ENCODE measurements at places on chromosomes 3 and 15.

DNA sequence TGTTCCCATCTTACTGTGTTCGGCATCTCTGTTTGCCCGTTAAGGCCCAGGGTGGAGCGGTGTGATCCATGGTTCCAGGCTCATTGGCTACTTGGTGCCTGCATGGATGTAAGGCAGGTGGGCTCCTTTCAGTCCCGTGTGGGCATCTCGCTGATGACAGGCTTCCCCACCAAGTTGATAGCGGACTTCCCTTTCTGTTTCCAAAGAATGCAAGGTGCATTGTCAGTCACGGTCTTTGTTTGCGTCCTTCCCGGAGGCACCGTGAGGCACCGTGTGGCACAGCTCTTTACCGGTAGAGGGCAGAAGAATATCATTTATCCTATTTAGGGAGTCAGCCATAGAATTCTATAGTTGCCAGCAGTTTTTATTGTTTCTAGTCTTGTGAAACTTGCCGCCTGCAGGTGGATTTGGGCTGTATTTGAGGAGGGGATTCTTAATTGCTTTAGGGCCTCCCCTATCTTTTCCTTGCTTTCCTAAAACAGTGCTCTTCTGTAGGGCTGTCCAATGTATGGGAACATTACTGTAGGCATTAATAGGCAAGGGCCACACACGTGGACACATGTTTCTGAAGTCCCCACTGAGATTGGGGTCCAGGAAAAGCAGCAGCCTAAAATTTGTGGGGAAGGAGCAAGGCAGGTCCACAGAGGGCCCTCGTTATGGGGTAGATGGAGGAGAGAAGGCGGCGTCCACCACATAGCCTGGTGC, 244.1 kb downstream of the SLCO3A1 start:
- no peak for DNase-seq

DNA sequence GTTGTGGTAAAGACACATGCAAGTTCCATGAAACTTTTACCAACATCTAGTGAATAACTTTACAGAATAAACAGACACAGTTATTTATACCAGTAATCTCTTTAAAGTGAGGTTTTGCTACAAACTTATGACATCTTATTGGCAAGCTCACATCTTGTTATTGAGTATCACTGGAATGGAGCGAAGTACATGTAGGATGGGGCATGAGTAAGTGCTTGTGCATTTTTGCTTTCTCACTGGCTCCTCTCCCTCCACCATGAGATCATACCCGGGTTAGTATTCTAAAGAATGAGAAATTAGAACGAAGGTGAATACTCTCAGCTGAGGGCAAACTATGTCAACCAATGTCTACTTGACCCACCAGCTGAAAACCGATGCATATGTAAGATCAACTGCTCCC, 193.3 kb upstream of the ZNF717 start:
- DNase-seq, result no peak

DNA sequence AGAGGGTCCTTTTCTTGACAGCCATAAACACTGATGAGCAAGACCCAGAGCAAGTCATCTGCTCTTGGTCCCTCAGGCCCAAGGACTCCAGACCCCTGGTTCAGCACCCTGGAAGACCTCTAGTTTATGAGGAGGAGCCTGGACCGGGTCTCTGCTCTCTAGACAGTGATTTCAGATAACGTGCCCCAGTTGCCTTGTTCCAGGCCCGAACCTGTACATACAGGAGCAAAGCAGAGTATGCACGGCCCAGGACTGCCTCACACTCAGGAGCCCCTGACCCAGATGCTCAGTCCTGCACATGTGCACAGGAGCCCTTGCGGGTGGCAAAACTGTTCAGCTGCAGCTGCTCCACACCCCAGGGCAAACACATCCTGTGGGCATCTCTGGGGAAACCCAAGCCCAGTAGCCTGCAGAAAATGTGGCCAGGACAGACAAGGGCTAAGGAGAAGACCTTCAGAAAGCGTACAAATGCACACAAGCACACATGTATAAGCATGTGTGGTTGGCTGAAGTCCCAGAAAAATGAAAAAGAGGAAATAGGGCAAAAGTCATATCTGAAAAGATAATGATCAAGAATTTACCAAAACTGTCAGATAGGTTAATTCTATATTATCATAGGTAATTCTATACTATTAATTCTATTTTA, 59.9 kb upstream of the CORO2B start:
- no peak for DNase-seq

DNA sequence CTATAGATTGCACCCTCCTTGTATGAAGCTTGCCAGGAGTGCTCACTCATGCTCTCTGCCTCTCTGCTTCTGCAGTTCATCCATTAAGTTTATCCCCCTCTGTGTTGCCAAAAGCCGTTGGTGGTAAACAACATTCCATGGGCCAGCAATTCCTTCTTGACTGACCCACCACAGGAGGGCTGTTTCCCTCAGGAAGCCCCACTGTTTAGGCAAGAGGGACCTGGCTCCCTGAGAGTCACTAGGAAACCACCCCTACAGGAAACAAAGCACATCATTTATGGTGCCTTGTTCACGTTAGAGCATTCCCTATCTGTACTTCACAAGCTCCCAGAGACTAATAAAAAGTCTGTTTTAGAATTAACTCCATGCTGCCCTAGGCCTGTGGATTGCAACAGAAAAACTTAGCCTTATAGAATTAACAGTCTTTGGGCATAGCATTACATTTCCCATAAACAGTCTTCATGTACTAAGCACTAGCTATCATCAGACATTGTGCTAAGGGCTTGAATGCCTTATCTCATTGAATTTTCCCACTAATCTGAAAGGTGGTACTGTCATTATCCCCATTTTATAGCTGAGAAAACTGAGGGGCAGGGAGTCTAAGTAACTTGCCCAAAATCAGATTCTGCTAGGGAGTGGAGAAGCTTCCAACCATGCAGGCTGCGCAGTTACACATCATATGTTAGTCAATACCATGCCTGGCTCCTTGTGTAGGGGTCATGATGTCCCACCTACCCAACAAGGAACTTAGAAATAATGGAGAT, 149.9 kb downstream of the SHQ1 start:
- no peak for DNase-seq

- DNase-seq, result no peak
Observed at GRCh38 chr15:74789171-74789631, 7.3 kb downstream of the CSK start.

- DNase-seq, result peak; percentile 37
Observed at GRCh38 chr3:37770938-37771918, 90.5 kb upstream of the CTDSPL start.

DNA sequence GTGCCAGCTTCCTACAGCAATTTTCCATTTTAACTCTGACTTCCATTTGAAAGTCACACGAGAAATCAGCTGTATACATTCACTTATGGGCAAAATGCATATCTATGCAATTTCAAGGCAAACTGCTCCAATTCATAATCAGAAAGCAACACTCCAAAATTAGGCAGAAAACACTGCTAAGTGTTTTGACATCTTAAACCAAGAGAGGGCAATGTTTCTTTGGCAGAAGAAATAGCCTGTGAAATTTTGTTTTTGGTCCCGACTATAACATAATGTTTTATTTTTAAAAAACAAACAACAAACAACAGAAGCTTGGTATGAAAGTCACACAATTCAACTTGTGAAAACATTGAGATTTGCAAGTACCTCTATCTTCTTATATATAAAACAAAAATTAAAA, 42.6 kb downstream of the GOLIM4 start:
- no peak for DNase-seq

DNA sequence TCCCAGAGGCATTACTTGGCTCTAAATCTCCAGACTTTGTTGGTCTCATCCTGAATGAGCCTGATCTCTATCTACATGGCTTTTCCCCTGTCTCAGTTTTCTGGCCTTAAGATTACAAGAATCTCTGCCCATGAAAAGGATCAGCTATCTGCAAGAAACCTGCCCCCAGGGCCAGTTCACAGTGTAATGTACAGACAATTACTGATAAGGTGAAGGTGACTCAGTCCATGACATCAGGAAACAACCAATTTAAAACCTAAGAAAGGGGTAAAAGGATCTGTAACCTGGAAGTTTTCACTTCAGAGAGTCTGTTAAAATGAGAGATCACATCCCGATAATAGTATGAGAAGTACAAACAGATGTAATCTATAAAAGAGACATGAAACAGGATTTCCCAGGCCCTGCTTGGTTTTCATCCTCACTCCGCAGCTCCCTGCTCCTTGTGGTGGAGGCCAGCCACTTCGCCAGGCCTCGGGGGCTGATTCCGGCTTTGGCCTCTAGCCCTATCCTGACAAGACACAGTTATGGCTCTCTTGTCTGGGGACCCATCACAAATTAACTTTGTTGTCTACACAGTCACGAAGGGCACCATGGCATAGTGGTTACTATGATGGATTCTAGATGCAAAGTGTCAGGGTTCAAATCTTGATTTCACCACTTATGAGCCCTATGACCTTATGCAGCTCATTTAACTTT, 136.9 kb downstream of the THSD4 start:
- no peak for DNase-seq

DNA sequence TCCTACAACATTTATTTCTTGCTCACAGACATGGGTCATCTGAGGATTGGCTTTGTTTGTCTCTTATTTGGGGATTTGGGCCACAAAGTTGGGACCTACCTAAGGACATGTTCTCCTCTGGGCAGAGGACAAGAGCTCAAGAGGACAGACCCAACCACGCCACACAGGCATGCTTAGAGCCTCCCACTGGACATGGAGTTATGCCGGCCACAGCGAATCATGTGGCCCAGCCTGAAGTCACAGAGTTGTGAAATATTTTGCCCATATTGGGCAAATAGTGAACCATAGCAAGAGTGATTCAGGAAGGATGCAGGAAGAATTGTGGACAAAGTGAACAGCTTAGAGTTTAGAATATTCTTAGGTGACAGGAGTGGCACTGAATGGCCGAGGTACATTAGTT, 9.9 kb downstream of the TRAK1 start:
- DNase-seq, result no peak

DNA sequence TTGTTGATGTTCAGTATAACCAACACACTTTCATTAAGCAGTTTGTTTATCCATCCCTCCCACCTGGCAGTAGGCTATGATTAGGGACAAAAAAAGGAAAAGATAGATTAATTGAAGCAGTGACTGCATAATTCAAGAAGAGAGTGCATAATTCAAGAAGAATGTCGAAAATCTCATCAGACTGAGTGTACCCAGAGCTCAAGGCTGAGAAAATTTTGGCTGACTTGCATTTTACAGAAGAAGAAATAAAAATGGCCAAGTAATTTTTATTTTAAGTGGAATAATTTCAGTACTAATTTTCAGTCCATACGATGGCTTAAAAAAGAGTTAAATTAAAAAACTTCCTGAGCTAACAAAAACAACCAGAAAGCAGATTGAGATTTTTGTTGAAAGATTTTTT, 145.4 kb upstream of the LRRFIP2 start:
- DNase-seq, result no peak

DNA sequence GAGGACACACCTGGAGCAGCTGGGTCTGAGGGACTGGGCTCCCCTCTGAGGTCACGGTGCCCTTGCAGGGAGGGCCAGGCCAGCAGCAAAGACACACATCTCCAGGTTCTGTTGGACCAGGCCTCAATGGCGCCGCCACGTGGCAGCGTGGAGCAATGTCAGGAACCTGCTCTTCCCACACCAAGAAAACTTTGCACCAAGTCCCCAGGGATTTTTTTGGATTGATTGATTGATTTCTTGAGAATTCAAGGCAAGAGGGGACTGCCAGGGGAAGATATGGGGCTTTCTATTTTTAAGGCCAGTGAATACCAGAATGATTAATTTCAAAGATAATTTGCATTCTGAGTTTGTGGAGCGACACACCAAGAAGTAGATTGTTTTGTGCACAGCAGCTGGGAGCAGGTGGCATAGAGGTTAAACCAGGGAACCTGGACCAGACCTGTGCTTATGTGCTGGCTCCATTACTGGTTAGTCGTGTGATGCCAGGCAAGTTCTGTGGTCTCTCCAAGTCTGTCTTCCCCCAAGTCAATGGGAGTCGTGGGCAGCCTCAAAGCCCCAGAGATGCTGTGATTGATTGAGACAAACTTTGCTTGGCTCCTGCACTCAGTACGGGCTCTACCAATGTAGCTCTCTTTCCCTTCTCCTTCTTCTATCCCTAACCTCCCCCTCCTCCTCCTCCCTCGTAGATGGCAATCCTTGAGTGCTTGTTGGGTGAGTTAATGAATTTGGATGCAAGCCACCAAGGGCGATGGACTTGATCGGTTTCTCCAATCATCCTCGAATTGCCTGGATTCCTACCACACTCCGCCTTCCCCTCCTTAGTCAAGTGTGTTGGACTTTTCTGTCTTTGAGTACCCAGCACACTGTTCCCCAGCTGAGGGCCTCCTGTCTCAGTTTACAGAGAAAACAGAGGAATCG, 96.2 kb upstream of the TRPM1 start:
- DNase-seq, result no peak

GRCh38 chr3:167095976-167096375, 284.1 kb downstream of the ZBBX start:
- no peak for DNase-seq

DNA sequence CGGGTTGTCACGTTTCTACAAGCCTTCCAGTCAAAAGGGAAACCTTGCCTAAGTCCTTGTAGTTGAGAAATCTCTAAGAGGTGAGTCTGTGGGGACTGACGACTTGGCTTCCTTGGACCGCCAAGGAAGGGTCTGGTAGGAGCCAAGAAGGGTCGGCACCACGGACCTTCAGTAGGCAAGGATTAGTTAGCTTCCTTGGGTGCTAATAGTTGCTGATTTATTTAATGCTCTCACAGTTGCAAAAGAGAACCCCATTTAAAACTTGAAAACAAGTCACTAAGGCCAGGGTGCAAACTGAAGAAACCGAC, 361 bp upstream of the LCMT2 start:
- DNase-seq, result no peak

- DNase-seq, result no peak
Observed at GRCh38 chr3:56823421-56823926, 21.7 kb upstream of the ARHGEF3 start.

DNA sequence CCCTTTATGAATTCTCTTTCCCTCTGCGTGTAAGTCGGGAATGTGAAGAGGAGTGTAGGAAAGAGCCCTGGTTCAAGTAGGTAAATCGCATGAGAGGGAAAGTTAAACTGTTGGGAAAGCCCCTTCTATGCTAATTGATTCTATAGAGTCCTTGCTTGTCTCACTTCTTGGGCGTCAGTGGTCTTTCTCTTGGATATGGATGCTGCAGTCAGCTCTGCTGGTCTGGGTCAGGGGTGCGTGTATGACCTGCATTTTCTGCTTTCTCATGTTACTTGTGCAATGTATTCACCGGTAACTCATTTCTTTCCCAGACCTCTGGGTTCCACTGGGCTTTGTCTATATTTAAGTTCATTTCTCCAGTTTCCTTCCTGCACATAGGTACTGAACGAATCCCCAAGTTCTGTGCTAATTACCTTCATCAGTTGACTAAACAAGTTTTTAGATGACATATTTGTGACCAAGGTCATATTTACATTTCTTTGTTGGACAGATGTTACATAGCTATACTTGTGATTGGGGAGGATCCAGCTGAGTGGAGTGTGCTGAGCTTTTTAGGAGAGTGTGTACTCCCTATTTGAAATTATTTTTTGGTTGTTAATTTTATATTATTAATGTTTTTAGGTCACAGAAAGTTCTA, 1.4 kb downstream of the SETD5 start:
- no peak for DNase-seq

- no peak for DNase-seq
Observed at GRCh38 chr3:158568784-158569183, 2.2 kb upstream of the MLF1 start.

Measured in ovary (tissue), 10 donors.